ENCODE measurements at places on chromosomes 3 and 15.

GRCh38 chr3:155744010-155744625 lies 753 bp downstream of the PLCH1 start:
- peak; percentile 30 for DNase-seq

GRCh38 chr15:45162771-45163507 lies 24.8 kb downstream of the SHF start:
- DNase-seq = no peak

GRCh38 chr3:143957453-143957852 lies 14.2 kb upstream of the DIPK2A start:
- no peak for DNase-seq

DNA sequence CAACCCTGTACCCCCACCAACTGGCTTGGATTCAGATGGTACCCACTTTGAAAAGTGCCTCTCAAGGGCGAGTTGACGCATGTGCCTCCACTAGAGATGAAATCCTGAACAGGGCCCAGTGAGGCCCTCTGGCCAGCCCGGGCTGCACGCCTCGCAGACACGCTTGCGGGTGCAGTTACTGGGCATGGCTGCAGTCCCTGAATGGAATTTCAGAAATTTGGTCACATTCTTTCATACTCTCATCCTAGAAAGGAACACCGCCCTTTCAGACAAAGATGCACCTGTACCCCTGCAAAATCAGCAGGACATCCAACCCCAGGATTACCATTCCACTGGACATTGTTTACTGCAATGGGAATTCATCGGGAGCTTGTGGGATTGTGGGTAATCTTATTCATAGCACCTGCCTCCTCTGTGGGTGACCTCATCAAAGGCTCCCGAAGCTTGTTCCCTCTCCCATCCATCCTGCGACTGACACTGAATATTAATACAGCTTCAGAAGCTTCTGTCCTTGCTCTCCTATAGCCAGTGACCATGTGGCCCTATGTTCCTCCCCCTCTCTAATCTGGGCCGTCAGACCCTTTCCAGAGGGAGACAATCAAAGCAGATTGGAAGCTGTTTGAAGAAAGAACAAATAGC lies 42.5 kb upstream of the TPM1 start:
- DNase-seq = no peak

- DNase-seq = no peak
These were observed 136.2 kb upstream of the ICE2 start for GRCh38 chr15:60614862-60615771.

GRCh38 chr3:134808835-134809234 lies 13.8 kb downstream of the EPHB1 start:
- DNase-seq = no peak

DNA sequence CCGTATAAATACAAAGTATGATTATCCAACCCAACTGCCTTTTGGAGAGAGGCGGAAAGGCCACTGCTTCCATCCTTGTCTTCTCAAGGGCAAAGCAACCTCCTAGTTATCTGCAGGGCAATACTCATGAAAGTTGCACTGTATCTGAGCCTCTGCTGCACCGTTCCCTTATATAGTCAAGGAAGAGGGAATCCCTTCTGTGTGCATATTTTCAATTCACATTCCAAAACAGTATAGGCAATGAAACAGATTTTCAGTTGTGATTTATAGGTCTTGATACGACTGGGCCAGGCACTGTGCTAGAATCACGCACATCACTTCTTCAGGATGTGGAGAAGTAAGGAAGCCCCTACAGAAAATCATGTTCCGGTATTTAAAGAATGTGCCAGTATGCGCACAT lies 455.7 kb downstream of the FOXP1 start:
- no peak for DNase-seq

GRCh38 chr15:52495125-52495524 lies 33.6 kb downstream of the MYO5A start:
- DNase-seq = no peak

- no peak for DNase-seq
These were observed 43.2 kb downstream of the SCAPER start for GRCh38 chr15:76861815-76862397.

- no peak for DNase-seq
These were observed 1.6 kb downstream of the KY start for GRCh38 chr3:134649106-134649705.

- DNase-seq = no peak
These were observed 659.4 kb upstream of the ADAMTS9 start for GRCh38 chr3:65347166-65347565.

- DNase-seq = no peak
These were observed 5.0 kb downstream of the PTH1R start for GRCh38 chr3:46882377-46883053.

DNA sequence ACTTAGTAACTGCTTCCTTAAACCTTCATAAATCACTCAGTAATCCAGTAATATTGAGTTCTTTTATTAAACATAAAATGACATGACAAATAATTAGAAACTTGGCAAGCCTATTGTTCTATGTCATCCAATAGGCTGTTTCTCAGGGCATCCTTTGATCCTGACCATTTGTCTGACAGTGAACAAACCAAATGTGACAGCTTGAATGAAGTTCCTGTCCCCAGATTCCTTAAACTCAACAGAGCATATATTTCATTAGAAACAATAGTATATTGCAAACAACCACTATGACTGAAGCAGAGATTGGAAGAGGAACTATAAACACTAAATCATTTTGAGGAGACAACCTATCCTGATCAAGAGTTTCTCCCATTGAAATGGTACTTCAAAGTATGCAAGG lies 113.6 kb upstream of the MDFIC2 start:
- no peak for DNase-seq

DNA sequence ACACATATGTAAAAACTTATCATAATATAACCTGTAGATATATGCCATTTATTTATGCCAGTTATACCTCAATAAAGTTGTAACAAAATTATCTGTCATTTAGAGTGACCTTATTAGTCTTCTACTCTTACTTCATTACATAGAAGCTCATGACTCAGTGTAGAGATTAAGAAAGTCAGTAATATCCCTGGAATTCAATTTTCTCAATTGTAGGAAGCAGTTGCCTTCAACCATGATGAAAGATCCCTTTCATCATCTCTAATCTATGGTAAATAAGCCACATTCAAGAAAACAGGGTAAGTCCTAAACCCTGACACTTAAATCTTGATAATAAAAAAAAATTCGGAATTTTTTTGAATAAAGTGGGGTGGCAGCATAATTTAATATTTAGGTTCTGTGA lies 216.5 kb upstream of the PEX5L start:
- DNase-seq = no peak

DNA sequence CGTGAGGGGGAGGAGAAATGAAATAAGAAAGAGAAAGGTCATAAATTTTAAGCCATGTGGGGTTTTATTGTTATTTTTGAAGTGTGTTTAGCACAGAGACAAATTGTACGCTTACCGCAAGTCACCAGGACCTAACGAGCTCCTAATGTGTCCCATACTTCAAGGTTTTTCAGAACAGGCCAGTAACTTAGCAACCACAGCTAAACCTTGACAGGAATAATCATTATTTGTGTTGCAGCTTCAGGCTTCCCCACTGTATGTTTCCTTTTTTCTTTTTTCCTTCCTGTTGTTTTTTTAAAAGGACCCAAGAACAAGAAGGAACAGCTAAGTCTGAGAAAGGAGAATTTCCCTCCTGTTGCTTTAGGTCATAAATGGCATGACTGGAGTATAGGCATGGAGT lies 160.8 kb downstream of the TUSC7 start:
- DNase-seq = no peak

- DNase-seq = no peak
These were observed 126.4 kb downstream of the SHQ1 start for GRCh38 chr3:72721683-72722381.

DNA sequence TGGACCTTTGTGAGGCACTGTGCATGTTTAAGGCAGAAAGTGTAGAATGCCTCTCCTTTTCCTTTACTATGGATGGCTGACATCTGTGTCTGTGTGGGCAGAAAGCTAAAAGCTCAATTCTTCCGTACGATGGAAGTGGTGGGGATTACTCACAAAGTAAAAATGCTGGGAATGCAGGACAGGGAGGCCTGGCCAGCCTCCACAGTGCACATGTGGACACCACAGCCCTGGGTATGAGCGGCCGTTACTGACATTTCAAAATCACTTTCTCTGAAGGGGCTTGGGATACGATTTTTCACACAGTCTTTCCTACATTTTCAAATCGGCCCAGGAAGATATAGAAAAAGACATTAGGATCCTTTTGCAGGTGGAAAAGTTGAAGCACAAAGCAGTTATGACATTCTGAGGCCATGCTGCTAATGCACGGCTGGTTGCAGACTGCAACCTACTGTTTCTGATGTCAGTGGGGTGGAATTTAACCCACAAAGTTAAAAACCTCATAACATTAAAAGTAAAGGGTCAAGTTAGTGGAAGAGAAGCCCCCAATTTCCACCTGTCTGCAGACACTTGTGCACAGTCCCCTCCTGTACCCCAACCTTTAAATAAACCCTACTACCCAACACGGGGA lies 27.9 kb downstream of the EHD4 start:
- no peak for DNase-seq

- DNase-seq = no peak
These were observed 277.9 kb downstream of the MCTP2 start for GRCh38 chr15:94509259-94509658.

GRCh38 chr3:89699771-89700170 lies 592.4 kb downstream of the EPHA3 start:
- DNase-seq = no peak

GRCh38 chr3:123089611-123090331 lies 22.9 kb downstream of the PDIA5 start:
- DNase-seq = no peak

DNA sequence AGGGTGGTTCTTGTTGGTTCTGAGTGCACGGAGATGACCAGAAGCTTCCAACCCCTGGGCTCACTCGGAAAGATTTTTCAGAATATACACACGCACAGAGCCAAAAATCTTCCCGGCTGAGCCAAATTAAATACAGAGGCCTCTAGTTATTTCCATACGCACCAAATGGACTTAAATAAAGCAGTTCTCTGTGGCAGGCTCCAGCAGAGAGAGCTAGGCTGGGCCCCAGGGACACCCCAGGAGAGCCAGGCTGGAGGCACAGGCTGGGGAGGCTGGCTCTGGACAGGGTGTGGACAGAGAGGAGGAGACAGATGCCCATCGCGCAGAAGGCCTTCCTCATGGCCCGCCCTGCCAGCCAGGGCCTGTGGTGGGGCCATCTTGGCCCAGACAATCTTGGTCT lies 115.9 kb downstream of the IQSEC1 start:
- no peak for DNase-seq

- DNase-seq = no peak
These were observed 52.4 kb upstream of the CHST2 start for GRCh38 chr3:143067201-143067600.

DNA sequence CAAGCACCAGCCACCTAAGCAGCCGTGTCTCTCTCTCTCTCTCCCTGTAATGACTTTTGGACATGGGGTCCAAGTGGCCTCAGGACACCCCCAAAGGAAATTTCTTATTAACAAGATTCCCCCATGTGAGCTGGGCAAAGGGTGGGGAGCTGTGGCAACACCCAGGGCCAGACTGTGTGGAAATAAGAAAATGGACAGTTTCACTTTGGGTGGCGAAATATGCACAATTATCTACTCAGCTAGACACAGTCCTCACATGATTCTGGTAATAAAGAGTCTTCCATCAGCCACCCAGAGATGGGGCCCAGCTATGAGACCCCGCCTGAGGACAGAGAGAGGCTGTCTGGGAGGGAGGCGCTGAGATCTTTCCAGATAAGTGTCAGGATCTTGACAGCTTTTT lies 96.8 kb upstream of the TPM1 start:
- no peak for DNase-seq

GRCh38 chr3:66836363-66837152 lies 161.5 kb upstream of the KBTBD8 start:
- DNase-seq = no peak

DNA sequence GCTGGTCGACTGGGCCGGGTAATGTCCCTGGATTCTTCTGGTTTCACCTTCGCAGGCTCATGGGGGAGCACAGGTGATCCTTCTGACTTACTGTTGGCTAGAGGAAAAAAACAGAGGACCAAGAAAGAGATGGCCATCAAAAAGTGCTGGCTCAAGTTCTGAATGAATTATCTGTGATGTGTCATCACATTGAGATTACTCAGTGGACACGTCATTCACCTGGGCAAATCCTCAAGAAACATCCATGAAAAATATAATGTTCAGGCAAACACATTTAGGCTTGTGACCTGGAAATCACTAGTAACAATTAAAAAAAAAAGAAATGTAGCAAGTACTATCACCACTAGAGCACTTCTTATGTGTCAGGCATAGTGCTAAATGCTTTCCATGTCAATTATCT lies 81.5 kb upstream of the SLC2A2 start:
- DNase-seq = no peak

GRCh38 chr3:61913701-61914100 lies 352.3 kb downstream of the PTPRG start:
- no peak for DNase-seq

- DNase-seq = no peak
These were observed 129.9 kb upstream of the OSTN start for GRCh38 chr3:191068946-191069813.

DNA sequence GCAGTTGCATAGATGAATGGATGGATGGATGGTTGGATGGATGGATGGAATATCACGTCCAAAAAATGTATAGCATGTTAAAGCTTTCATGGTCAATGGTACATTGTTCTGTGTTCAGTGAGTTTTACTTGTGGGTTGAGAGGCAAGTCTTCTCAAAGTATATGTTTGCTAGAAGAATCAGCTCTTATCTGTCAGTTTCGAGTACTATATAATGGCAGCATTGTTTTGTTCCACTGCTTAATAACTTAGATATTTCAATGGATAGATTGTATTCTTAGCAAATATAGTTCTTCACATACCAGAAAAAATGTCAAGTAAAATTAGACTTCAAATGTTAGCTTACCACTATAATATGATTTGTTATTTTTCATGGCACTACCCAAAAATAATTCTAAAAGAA lies 100.9 kb upstream of the CDIN1 start:
- DNase-seq = no peak

- DNase-seq = no peak
These were observed 26.0 kb downstream of the CFAP92 start for GRCh38 chr3:128967748-128968355.

GRCh38 chr15:58755350-58755749 lies 5.8 kb upstream of the ADAM10 start:
- DNase-seq = no peak

DNA sequence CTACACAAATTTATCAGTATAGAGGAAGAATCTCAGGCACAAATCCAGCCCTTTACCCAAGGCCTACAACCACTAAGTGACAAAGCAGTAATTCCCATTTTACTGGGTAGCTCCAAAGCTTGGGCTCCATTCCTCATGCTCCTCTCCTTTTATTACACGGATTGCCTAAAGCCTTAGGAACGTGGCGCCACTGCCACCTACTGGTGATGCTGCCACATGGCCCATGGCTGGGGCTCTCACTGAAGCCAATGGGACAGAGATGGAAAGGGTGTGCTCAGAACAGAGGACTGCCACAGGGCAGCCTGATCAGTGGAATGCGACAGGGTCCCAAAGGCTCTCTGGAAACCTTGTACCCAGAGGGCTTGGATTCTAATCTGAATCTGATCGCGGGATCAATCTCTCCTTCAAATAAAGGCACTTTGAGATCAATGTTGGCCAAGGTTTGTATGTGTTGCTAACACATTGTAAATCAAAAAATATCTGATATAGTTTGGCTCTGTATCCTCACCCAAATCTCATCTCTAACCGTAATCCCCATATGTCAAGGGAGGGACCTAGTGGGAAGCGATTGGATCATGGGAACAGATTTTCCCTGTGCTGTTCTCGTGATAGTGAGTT lies 33.5 kb upstream of the LYZL4 start:
- DNase-seq = peak; percentile 61

- DNase-seq = no peak
These were observed 257.1 kb downstream of the UACA start for GRCh38 chr15:70505936-70506912.
